ENCODE measurements at places on chromosomes 2 and 18.

- DNase-seq = no peak
Observed at GRCh38 chr18:13353084-13353823, 134.7 kb downstream of the LDLRAD4 start.

DNA sequence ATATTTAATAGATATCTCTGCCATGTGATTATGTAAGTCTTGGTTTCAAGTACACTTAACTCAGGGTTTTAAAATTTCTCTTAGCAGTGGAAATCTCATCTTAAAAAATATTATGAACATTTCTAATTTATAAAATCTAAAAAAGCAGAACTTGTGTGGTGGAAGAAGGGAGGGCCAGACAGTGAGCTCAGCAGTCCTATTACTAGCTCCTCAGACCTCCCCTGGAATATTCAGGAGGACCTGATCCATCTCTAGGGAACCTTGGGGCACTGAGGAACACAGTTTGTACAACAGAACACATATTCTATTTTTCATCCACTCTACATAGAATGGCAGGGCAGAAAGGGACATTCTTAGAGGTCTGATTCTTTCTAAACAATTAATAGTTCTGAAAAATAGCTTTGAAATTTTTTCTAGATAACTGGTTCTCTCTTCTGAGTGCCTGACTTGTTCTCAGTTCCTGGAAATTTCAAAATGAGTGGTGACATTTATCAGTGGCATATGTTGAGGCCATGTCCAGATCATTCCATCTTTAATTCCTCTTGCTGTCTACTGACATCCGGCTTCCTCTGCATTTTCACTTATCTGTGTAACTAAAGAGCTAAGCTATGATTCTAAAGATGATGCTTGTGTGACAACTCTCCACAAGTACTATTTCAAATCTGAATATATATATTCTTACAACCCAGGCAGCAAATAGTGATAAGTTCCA, 8.2 kb upstream of the MAP4K4 start:
- DNase-seq = no peak

DNA sequence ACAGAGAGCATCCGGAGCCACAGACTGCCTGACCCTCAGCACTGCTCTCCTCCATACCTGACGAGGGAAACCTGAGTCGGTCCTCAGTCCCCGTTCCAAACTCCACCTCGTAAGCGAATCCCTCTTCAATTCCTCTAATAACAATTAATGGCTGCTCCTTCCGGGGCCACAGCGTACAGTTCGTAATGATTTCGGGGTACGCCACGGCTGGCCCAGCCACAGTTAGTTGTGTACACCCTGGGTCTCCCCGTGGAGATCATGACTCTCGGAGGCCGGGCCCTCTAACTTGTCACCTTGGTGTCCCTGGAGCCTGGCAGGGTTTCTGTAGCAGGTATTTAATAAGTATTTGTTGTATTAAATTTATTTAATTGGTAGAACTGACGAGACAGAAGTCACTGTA, 121.5 kb downstream of the EIPR1 start:
- DNase-seq = no peak

- DNase-seq = no peak
Observed at GRCh38 chr18:394987-395362, 105.5 kb downstream of the COLEC12 start.

DNA sequence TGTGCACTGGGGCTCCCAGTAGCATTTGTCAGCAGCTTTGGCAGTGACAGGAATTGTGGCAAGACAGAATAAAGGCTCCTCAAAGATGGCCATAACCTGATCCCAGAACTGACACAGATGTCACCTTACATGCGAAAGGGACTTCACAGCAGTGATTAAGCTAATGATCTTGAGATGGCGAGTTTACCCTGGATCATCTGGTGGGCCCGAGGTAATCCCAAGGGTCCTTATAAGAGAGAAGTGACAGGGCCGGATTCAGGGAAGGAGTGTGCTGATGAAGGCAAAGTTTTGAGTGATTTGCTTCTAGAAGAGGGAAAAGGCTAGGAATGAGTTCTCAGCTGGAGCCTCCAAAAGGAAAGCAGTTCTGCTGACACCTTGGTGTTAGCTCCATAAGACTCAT, 333.9 kb downstream of the LPIN1 start:
- no peak for DNase-seq

Measured in mucosa of descending colon (tissue), 3 donors.